CD4-positive, alpha-beta T cell treated with Interleukin-6 for 4 hours (primary cell): ENCODE measurements at places on chromosomes 7 and 10.
A peak's percentile ranks its signal among the peaks of the same experiment; 100 is the strongest.

- no peak for DNase-seq
Measured at GRCh38 chr10:89887406-89887805, 186.0 kb downstream of the KIF20B start.

DNA sequence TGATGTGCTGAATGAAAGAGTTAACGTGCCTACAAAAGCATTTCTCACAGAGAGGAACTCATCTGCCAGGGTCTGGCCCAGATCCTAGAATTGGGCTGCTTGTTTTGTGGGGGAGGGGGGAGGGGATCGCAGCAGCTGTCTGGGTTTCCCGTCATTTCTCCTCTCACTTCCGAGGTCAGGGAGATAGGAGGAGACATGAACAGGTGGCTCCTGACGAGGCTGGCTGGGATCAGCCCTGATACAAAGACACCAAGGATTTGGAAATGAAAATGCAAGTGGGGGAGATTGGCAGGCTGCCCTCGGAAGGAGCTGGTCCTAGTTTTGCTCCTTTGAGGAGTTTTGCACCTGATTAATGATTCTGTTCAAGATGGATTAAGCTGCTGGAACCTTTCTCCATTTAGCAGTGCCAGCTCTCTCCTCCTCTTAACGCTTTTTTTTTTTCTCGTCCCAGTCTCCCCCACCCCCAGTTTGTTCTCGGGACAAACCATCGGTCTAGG, 86.8 kb upstream of the KMT2C start:
- DNase-seq = no peak

GRCh38 chr7:13155188-13155587, 467.8 kb downstream of the ARL4A start:
- no peak for DNase-seq

- DNase-seq = no peak
Measured at GRCh38 chr10:6218692-6219493, 16.2 kb downstream of the PFKFB3 start.

DNA sequence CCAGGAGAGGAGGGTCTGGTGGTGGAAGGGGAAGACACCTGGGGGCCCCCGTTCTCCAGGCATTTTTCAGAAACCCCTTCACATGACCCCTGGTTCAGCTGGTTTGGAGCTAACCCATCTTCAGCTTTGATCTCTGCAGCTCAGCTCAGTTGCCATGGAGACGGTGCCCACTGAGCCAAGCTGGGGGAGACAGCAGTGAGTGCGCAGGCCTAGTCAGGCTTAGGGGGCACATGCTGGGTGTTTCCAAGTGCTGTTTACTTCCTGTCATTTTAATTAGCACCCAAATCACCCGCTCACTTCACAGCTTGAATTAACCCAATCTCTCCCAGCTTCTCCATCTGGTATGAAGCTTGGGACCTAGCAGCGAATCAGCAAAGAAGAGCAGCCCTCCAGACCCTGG, 9.0 kb downstream of the SPOCK2 start:
- DNase-seq = peak; percentile 73
